ENCODE measurements at places on chromosomes 6 and 20.

GRCh38 chr6:110482774-110483400 is 6.5 kb upstream of the SLC22A16 start:
- DNase-seq, result no peak

DNA sequence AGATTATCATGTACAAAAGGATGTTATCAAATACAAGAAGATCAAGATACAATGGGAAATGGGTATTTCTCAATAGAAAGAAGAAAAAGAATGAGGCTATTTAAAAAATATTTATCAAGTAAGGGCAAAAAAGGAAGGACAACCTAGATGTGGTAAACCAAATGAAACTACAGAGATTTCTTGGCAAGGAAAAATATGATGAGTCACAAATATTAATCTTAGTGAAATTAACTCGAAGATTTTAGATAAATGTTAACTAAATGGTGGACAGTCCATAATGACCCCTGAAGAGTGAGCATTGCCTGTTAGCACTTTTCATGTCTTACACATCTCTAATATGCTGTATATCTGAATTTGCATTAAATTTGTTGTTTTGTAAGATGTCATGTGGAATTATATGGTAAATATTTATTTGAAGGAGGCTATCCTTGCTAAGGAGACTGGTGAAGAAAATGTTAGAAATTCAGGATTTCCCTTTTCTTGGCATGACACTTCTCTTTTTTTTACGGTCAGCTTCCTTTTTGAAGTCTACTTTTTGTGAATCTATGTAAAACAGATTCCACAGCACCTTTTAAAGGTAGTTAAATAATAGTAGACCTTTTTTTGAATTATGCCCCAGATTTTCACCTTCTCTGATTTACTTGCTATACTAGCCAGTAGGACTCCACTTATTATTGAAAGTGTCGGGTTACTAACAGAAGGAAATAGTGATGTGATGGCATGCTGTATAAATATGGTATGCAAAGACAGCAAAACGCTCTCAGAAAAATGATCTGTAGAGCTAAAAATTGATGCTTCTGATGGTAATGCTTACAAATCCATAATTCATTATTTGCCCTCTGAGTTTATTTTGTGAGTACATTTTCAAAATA is 120.5 kb downstream of the HIVEP1 start:
- DNase-seq, result no peak

GRCh38 chr20:46142124-46142523 is 24.0 kb downstream of the CD40 start:
- no peak for DNase-seq

DNA sequence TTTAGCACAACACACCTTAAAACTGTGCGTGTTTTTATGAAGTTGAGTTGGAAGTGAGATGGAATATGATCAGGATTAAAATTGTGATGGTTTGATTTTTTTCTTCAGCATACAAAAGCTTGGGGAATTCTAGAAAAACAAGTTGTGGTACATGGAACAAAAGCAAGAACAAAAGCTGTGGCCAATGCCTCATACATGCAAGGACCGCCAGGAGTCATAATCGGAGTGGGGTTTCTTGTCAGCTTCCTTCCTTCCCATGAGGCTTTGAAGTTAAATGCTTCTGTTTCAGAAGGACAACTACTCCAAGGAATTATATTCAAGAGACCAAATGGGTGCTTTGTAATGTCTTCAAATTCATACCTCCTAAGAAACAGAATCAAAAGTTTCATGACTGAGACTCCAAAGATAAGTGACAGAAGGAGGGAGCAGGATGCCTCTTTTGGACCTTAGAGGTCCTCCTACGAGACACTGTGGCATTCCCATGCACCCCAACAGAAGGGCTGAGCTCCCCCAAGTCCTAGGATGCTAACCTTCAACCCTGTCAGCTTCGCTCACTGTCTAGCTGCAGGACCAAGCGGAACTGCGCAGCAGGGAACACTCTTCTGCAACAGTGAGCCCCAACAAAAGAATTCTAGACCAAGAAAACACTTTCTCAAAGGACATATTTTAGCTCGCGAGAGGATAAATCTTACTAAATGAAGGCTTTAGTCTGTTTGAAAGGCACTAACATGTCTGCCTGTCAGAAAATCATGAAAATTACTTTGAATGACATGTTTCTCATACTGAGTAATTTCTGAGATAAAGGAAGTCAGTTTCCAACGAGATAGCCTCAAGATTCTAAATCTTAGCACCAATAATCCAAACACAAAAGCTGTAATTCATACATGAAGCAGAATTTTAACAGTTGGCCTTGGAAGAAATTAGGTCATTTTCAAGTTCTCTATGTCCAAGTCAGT is 108.5 kb upstream of the NHSL1 start:
- DNase-seq, result no peak

DNA sequence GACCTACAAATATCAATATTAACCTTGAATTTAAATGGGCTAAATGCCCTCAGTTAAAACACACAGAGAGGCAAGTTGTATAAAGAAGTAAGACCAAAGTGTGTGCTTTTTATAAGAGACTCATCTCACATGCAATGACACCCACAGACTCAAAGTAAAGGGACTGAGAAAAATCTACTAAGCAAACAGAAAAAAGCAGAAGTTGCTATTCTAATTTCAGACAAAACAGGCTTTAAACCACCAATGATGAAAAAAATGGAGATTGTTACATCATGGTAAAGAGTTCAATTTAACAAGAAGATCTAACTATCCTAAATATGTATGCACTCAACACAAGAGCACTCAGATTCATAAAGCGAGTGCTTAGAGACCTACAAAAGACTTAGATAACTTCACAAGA is 741.9 kb upstream of the MARCKS start:
- DNase-seq, result no peak

DNA sequence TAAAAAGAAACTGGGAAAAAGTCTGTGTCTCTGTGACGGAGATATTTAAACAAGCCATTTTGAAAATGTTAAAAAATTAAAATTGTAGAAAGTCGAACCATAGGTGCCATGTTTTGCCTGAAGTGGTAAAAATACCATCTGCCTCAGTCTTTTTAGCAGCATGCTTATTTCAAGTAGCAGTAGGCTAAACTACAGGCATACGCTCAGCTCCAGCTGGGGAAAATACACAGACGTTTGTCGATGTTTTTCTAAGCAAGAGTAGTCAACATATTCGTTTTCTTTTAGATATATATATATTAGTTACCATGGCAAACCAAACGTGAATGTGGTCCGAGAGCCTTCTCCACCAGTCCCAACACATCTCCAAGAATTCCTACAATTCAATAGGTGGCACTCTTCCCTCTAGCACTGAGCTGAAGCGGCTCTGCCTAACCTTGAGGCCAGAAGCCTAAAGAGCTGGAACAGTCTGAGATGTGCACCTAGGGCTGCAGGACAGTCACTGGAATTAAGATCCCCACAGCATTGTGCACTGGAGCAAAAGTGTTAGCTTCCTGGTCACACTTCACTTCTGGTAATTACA is 70.2 kb upstream of the BEND3 start:
- DNase-seq, result no peak

DNA sequence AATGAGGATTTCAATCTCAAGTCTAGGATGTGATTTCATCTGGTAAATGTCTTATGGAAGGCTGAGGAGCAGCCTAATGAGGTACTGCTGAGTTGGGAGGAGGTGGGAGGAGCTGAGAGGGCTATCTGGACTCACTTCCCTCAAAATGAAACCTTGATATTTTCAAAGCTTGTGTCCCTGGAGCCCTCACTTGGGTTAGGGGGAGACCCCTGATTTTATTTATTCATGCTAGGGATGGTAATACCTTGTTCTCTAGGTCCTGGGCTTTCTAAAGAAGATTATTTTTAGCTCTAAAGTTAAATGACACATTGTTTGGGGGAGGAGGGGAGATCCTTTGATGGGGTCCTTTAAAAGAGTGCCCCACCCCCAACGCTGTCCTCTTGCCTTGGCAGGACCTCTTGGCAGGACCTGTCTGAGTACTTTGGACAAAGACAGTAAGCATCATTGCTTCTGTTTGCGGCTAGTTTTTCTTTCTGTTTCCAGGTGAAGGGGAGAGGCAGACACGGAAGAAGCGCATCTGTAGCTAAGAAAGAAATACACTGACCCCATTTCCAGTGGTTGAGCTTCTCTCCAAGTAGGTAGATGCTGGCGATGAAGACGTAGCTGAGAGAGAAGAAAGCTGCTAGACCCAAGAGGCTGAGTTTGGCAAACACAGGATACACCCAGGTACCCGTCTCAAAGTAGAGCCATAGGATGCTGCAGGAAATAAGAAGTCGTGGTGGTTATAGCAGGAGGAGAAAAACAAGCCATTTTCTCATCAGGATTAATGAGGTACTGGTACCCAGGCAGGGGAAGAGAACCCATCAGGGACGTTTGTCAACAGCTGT is 55.6 kb downstream of the ADTRP start:
- DNase-seq, result no peak

DNA sequence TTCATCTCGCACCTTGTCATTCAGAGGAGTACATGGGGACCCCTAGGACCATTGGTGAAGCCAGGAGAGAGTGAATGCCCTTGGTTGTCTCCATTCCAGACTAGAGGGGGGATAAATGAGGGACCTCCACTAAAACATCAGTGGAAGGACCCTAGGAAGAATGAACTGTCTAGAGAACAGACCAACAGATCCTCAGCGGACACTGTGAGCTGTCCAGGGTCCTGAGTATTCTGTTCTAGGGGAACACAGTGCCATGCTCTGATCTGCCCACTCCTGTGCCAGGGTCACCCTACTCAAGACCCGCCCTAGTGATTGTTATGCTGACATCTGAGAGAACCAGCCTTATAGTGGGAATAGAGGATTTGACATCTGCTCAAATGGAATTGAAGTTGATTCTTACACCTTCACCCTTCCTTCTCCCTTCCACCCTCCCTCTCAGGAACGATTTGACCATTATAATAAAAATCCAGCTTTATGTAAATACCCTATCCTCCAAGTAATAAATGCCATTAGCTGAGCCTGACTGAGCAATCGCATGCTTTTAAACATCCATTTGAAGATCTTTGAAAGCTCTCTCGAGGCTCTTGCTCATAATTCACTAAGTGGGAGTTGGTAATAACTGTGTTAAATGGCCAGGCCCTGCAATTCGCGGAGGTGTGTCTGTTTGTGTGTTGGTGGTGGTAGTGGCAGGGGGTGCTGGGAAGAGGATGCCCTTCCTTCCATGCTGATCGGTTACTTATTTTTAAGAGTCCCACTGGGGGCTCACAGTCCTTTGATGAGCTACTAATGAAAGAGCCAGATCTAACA is 43.6 kb upstream of the SLC32A1 start:
- peak; percentile 30 for DNase-seq

DNA sequence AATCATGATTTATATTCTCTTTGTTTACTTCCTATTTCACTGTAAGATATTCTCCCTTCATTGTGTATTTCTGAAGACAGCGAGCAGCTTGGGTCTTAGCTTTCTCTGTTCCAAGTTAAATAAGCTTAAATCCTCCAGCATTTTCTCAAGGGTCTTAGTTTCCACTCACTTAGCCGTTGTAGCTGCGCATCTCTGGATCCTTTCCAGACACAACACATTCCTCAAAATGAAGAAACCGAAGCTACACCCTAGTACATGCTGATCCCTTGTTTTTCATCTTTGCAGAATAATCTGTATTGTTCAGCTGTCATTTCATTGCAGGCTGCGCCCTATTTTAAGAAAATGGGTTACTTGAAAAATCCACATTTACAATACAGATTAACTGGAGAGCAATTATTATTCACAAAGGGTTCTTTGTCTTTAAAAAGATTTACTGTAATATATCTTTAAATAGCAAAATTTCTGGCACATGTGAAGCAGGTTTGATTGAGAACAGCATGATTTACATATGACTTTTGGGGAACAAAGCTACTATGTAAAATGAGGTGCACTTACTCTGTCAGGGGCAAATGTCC is 375.8 kb downstream of the QKI start:
- no peak for DNase-seq
